ENCODE measurements at places on chromosomes 5 and 9.

DNA sequence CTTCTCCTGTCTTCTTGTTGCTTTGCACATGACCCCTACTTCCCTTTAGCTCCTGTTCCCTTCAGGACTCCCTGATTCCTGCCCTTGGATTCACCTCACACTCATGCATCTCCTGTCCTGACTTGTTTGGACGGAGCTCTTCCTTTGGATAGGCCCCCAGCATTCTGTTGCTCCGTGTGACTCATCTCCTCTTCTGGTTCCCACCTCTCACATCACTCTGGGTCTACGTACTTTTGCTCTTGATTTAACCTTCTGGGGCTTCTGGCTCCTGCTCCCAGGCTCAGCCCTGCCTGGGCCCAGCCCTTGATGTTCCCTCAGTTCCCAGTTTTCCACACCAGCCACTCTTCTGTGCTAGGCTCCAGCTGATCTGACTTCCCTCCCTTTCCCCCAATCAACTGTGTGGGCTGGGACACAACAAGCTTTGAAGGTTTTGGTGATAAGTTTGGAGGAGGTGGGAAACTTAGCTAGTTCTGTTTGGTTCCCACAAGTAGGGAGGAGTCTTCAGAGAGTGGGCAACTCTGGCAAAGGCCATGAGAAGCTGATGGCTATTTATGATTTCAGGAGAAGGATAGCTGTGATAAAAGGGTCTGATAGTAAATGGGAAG, 331.5 kb downstream of the ARHGEF28 start:
- no peak for ATAC-seq

DNA sequence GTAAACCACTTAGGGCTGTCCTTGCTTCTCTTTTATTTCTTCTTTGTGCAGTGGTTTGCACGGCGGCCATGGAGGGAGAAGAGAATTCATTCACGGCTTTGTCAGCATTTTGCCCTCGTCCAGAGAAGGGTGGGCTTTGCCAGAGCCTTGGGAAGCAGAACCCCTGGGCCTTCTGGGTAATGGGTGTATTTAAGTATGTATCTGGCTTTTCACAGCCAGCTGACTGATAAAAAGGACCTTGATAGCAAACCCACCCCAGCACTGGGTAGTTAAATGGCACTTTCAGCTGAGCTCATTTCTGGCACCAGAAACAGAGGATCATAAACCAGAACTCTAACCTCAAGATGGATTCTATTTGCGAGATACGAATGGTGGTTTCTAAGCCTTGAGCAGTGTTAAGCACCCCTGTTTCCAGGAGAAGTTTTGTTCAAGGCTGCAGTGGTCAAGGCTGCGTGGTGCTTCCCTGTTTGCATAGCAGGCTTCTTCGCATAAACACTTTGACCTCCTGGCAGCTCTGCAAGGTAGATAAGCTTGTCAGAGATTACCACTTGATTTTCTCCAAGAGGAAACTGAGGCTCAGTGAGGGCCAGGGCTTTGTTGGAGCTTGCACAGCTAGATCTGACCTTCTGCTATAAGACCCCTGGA, 441.6 kb upstream of the KLF4 start:
- ATAC-seq = no peak

- no peak for ATAC-seq
Measured at GRCh38 chr5:127813633-127814587, 110.7 kb downstream of the CCDC192 start.

DNA sequence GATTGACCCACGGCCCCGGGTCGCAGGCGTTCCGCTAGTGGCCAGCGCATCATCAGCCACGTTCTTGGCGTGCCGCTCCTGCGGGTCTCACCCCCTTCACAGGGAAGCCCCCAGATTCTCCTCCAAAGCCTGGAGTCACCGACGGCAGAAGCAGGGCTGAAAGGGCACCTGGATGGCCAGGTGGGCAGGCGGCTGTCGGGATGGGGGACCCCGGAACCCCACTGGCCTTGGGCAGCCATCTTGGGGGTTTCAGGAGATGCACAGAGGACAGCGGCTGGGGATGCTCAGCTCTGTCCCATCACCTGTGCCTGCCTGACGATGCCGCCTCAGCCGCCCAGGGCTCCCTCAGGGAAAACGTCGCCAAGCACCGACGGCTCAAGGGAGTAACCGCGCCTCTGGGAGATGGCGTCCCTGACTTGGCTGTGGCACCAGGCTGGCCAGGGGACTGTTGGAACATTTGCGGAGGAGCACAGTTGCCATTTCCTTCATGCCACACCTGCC, 14.1 kb upstream of the SLC9A3 start:
- ATAC-seq = no peak

- no peak for ATAC-seq
Measured at GRCh38 chr9:136798708-136799078, 2.6 kb downstream of the CCDC183 start.

DNA sequence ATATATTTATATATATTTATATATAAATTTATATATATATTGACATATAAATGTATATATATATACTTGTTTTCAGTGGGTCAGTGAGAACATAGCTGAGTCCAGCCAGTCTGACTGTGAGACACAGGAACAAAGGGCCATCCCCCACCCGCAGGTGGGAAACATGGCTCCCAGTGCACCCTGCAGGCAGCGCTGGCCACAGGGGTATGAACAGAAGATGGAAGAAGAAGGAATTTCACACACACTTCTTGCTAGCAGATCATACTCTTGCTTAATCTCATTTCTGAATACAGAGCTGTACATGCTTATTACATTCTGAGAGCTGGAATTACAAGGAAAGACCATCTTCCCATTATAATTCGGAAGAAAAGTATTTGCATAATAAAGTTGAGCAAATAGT, 595.4 kb downstream of the IRX1 start:
- ATAC-seq = no peak

DNA sequence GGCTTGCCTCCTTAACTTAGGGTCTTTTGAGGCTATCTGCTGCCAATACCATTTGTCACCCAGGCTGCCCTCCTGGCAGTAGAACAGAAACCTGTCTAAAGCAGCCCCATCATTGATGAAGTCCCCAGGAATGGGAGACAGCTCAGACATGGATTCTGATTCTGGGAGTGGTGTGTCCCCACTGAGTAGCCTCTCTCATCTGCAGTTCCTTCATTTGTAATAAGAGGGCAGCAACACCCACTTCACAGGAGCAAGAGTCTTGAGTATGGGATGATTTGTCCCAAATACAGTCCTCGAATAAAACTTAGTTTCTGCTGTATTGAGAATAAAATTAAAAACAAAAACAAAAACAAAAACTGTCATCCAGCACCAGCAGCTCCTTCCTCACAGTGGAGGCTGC, 167.6 kb downstream of the ASTN2 start:
- ATAC-seq = no peak

All from activated CD4-positive, CD25-positive, alpha-beta regulatory T cell treated with anti-CD3 and anti-CD28 coated beads, Interleukin-2, amount 50 U/mL, for 24 hours (primary cell).